ENCODE measurements at places on chromosomes 5 and 9.

- no peak for DNase-seq
These were observed 2.0 kb downstream of the RNF44 start for GRCh38 chr5:176535101-176535663.

- DNase-seq = no peak
These were observed 29.7 kb downstream of the SLC36A1 start for GRCh38 chr5:151477101-151477500.

DNA sequence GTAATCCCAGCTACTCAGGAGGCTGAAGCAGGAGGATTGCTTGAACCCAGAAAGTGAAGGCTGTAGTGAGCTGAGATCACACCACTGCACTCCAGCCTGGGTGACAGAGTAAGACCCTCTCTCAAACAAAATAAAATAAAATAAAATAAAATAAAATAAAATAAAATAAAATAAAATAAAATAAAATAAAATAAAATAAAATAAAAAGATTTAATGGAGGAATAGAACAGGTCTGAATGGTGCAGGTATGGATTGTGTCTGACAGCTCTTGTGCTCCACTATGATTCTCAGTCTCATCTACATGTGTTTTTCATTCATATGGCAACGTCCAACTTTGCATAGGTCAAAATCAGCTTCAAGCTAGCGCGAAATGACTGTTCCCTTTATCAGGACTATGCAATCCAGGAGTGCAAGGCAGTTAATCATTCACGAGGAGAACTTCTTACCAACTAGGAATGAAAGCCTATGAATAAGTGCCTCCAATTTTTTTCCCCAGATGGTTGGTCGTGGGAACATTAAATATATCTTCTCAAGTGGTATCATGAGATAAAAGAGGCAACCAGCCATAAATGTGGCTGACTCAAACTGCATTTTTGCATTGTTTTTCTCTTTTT is 1392.3 kb upstream of the CDH9 start:
- DNase-seq = no peak

GRCh38 chr5:127002390-127002789 is 28.0 kb downstream of the MARCHF3 start:
- DNase-seq = no peak

DNA sequence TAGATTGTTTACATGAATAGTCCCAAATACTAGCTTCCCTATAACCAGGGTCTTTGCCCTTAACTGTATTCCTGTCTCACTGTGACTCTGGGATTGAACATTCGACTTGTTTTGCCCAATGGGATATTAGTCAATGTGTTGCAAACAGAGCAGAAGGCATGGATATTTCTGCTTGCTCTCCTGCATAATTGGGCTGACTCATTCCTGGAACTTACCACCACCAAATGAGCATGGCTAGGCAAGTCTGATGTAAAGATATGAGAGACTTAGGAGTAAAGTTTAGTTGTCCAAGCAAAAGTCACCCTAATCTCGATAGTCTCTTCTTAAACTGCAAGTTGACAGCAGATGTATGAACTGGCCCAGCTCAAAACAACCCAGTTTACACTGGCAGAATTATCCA is 273.5 kb upstream of the CCNG1 start:
- DNase-seq = no peak

DNA sequence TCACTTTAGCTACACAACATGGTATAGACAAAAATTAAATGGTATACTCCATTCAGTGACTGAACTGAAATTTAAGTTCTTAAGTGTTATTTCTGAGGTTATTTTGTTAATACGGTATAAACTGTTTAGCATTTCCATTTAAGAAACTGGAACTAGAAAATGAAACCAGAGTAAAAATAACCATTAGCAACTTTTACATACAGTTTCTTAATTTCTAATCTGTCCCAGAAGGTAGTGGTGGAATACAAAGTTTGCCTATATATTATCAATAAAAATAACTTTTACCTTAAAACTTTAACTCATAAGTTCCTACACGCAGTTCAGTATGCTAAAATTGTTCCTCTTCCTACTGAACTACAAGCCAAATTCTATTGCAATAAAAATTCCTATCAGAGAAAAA is 10.3 kb downstream of the GOLPH3 start:
- no peak for DNase-seq

- no peak for DNase-seq
These were observed 291.1 kb downstream of the TRIM32 start for GRCh38 chr9:116978155-116978554.

DNA sequence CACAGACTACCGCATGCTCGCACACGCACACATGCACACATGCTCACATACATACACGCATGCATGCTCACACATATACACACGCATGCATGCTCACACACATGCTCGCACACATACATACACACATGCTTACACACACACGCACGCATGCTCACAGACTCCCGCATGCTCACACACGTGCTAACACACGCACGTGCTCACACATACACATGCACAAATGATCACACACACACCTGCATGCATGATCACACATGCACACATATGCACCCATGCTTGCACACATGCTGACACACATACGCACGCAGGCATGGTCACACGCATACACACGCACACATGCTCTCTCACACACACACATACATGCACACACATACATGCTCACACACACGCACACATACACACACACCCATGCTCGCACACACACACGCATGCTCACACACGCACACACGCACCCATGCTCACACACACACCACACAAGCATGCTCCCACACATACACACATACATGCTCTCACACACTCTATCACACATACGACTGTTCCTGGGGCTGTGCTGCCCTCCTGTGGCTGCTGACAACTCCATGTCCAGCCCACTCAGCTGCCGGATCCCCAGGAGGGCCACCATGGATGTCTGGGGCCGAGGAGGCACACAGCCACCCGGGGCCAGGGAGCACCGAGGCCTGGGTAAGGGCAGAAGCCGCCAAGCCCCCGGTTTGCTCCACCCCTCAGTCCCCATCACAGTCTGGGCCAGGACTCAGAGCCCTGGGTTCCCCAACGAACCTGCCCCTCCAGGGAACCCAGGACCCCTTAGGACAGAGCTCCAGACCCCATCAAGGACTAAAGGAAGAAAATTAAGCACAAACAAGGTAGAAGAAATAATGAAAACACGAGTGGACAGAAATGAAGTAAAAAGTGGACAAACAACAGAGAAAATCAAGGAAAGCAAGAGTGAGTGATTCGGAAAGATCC is 31.4 kb upstream of the EGFL7 start:
- DNase-seq = peak; percentile 89

DNA sequence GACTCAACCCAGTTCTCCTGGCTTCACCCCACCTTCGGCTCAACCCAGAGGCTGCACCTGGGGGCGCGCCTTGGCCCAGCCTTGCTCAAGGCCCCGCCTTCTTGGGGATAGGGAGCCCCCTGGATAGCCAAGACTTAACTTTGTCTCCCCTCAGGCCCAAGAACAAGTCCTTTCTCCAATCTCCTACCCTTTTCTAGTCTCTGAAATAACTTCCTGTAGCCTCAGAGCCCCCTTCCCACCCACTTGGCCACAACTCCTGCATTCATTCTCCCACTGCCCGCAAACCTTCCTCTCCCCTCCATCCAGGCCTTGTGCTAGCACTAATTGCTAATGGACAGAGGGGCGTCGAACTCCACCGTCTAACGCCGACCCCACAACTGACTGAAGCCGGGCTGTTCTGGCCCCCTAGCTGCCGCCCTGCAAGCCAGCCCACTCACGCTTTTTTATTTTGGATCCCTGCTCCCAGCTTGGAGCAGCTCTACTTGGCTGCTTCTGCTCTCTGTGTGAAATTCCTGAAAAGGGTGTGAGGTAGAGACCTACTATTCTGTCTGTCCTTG is 579 bp upstream of the ASTN2 start:
- no peak for DNase-seq

GRCh38 chr5:40390281-40391149 is 289.2 kb upstream of the PTGER4 start:
- DNase-seq = no peak

DNA sequence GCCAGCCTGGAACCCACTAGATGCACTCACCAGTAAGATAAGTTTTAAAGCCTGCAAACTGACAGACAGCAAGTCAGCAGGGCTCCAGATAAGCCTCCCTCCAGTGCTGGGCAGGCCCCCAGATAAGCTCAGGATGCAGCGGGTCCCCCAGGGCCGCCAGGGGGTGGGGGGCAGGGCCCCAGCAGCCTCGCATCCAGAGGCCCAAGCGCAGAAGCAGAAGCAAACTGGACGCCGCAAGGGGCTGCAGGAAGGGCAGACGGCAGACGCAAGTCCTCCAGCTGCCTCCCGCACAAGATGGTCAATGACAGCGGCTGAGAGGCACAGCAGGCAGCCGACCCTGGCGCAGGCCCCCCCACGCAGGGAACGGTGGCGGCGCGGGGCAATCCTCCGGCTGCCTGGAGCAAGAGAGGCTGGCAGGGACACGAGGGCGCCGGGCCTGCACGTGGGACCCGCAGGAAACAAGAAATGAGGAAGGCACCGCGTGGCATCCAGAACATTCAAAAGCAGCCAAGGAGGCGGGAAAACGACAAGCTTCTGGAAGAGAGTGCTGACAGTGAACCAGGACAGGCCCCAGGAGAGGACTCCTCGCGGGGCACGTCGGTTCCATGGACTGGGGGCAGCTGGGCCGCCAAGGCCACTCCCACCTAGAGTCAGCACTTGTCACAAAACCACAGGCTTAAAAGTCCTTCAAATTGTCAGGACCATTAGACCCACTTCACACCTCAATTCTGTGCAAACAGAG is 49.8 kb downstream of the ROR2 start:
- DNase-seq = no peak

DNA sequence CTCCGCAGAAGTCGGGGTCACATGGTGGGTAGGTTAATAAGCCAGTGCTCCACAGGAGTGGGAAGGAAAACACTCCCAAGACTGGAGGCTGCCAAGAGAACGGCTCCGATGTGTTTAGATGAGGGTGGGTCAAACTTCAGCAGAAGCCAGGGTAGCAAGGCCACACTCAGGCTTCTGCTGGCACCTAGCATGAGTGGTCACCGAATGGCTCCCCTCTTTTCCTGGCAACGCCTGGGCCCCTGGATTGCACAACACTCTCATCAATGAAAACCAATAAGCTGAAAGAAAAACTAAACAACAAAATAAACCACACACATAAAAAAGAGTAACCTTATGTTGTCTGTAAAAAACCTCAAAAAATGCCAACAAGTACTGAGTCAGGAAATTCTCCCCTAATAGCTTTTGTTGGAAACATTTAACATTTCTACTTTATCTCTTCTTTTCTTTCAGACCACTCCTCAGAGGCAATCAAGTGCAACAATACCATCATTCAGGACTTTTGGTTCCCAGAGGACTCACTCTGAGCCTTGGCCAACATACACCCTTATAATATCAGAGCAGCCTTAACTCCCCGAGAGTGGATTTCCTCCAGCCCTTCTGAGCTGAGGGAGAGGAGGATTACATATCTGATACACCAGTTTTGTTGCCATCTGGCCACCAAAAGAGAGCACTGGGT is 279.9 kb downstream of the ENC1 start:
- DNase-seq = no peak

DNA sequence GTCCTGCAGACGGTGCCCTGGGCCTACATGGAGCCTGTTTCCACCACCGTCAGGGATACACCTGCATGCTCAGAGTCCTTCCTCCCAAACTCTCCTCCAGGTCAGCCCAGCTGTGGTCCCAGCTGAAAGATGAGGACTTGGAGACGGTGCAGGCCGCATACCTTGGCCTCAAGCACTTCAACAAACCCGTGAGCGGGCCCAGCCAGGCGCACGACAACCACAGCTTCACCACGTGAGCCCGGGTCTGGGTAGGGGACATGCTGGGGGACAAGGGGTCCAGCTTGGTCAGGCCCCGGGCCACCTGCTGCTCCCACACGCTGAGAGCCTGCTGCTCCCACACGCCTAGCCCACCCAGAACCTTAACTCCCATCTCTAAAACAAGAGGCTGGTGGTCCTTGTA is 16.6 kb upstream of the CARD19 start:
- DNase-seq = no peak

- no peak for DNase-seq
These were observed 11.2 kb upstream of the SETX start for GRCh38 chr9:132365986-132366385.

DNA sequence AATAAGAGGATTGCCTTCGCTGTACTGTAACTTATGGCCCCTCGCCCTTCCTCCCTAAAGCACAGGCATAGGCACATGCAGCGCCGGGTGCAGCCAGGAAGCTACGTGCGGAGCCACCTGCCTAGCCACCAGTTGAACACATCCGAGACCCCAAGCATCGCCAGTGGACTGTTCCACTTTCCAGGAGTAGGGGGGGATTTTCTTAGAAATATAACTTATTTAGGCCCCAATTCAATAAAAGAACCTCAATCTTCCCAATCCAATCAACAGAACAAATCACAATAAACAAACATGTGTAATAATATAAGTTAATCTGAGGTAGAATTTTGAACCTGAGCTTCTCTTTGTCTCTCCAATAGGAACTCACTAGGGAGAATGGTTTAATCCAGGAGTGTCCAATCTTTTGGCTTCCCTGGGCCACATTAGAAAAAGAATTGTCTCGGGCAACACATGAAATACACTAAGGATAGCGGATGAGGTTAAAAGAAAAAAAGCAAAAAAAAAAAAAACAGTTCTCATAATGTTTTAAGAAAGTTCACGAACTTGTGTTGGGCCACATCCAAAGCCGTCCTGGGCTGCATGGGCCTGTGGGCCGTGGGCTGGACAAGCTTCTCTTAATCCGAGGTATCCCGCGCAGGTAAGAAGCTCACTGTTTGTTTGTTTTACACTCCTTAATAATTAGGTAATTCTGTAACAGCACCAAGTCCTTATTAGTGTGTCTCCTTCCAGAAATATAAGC is 22.0 kb upstream of the NIPBL start:
- DNase-seq = no peak

GRCh38 chr5:179918742-179919486 is 11.2 kb upstream of the TBC1D9B start:
- no peak for DNase-seq

- DNase-seq = no peak
These were observed 178.1 kb upstream of the COX7C start for GRCh38 chr5:86439593-86440110.

DNA sequence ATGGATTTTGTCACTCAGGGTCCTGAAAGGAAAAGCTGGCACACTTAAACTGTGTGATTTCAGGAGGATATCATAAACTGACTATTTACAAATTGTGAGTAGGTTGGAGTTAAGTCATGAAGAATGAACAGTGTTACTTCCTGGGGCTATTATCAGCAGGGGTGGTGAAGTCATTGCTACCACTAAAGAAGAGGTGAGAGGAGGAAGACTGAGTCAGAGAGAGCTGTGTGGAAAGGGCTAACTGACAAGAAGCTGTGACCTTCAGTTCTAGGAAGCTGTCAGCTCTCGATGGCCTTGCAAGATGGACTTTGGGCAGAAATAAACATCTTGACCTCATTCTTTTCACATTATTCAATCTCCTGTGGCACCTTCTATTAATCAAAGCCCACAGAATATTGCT is 72.3 kb upstream of the STARD4 start:
- no peak for DNase-seq

GRCh38 chr9:72949244-72949582 is 3.6 kb downstream of the ALDH1A1 start:
- no peak for DNase-seq

Measured in 8988T (cell line).